Esophagus (tissue), 2 donors: ENCODE measurements at places on chromosomes 3 and 15. TPM values are rescaled to one million over a fixed set of nuclear protein-coding genes. Genes with fewer than 3 reads are reported as not detected.

POLQ gene
- 3.2 TPM for polyA plus RNA-seq

CHRFAM7A gene
- 0.06 TPM for polyA plus RNA-seq

PLSCR2 gene
- not detected for polyA plus RNA-seq

FSTL1 gene
- 10.7 TPM for polyA plus RNA-seq

ANKRD28 gene
- 6.6 TPM for polyA plus RNA-seq

B3GALNT1 gene
- 2.3 TPM for polyA plus RNA-seq
